ENCODE measurements at places on chromosomes 1 and 21.
A peak's percentile ranks its signal among the peaks of the same experiment; 100 is the strongest.

DNA sequence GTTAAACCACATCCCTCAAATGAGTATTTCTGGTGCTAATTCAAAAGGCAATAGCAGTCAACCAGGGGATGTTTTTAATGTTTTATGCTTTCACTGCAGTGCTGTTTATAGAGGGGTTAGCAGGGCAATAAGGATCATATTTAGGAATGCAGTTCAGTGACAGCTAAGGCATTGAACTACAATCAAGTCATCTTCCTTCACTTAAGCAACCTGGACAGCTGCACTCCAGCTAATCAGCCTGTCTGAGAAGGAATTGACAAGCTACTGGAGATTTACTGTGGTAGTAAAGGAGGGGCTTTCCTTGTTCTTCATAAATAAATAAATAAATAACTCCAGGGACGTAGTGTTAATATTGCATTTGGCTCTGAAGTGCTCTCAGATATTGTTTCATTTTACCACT lies 93.9 kb downstream of the DAB1 start:
- no peak for DNase-seq

DNA sequence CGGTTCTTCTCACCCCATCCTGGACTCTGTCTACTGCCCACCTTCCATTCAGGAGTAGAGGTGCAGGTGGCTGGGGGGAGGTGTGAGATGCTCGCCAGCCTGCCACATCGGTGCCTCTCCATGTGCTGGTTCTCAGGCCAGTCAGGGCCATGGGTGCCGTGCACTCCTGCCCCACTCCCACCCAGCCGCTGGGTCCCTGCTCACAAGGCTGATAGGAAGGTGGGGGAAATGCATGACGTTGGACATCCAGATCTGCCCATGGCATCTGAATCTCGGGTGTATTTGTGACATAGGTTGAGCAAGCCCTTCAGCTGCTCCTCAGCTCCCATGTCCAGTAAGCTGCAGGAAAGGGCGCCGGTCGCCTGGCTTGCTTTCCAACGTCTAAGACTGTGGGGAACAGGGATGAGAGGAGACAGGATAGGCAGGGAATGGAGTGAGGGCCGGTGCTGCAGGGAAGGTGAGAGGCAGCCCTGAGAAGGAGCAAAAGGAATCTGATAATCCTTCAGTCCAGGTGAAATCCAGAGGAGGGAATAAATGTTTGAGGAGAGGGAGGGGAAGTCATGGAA lies 11.8 kb downstream of the S100A7A start:
- no peak for DNase-seq

DNA sequence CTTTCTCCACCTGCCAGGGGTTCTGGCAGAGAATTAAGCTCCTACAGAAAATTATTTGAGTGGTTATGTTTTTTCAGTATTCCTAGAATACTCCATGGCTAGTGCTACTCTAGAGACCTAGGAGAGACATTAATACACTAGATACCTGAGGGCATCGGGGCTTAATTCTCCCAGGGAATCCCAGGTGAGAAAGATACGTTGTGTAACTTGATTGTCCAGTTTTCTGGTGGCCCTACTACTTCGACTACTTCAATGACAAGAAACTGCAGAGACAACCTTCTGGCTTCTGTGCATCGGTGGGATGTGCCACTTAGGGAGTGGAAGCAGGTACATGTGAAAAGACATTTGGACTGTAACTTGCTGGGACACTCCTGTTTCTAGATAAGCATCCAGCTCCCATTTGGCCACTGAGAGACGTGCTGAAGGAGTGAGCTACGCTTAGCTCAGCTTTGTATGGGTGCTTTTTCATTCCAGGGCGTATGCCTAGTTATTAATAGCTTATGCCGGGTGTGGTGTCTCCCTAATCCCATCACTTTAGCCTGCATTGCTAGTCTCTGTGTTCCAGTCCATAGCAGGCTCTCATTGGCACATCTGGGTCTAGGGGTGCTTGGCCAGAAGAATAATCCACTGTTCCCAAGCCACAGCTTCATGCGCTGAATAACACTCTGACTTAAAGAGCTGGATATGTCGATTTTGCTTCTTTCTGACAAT lies 300.7 kb downstream of the SIPA1L2 start:
- no peak for DNase-seq

DNA sequence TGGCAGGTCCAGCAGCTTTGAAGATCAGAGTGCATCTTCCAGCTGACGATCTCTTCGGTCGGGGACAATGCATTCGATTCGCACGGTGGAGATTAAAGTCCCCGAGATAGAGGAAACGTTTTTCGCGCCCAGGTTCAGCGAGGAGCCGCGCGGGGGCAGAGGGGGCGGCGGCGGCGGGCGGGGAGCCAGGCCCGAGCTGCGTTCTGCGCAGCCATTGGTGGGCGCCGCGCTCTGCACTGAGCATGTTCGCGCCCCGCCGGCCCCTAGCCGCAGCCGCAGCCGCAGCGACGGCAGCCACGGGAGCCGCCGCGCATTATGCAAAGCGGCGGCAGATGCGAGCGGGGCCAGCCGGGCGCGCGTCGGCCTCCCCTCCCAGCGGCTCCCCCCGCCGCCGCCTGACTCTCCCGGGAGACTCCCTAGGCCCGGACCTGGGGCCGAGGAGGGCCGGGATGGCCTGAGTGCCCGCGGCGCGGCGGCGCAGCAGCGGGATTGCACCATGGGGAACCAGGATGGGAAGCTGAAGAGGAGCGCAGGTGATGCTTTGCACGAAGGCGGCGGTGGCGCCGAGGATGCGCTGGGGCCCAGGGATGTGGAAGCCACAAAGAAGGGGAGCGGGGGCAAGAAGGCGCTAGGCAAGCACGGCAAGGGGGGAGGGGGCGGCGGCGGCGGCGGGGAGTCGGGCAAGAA lies at the start of gene FMN2:
TSS of gene FMN2 (plus strand) at position 270 of the 687 bp plus-strand sequence. CDS start at position 497, 227 bp downstream.
- DNase-seq: no peak

DNA sequence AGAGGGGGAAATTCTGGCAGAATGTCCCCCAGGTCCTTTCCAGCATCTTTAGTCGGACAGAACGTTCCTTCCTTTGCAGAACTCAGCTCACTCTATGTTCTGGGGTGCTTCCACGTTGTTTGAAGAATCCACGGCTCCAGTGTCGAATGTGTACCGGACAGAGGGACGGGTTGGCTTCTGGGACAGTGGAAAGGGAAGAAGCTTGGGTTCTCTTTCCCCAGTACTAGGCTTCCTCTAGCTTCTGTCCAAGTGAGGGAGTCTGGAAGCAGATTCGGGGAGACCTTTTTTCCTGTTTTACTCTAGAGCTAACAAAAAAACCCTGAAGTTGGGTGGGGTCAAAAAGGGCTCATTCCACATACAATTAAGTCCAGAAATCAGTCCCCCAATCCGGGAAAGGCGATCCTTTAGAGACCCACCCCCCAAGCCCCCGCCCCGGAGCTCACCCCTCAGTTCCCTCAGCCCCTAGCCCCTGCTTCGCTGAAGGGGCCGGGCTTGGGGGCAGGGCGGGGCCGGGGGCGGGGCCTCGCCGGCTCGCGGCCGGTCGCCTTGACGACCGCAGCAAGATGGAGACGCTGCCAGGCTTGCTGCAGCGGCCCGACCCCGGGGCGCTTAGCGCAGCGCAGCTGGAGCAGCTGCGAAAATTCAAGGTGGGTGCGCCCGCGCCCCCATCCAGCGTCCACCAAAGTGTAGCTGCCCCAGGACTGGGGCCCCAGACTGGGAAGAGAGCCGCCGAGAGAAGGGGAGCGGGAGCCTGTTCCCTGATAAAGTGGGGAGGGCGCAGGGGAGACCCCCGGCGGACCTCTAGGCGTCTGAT lies at the start of gene RIIAD1:
TSS of gene RIIAD1 (plus strand) at position 549 of the 814 bp plus-strand sequence. CDS start at position 564, 15 bp downstream.
- no peak for DNase-seq

DNA sequence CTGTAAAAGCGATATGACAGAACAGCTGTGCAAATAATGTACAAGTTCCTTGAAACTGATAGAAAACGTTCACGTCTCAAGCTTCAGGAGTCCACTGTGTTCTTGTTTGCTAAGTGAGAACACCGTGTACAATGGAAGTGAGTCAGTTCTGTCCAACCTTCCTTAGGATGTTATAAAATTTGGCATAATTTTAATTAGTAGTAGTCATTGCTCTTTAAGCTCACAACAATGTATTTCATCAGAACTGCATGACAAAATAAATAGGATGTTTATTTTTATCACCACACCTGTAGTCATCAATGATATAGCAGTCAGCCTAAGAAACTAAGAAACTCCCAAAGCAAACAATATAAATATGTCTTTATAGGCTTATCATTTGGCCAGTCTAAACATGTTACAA lies 53.0 kb downstream of the RGS2 start:
- DNase-seq: no peak

- peak; percentile 7 for DNase-seq
Measured at GRCh38 chr1:25837262-25837875, 17.6 kb downstream of the MTFR1L start.

GRCh38 chr21:30981403-30981802 lies 56.9 kb downstream of the KRTAP19-8 start:
- DNase-seq: no peak
